ENCODE measurements at places on chromosomes 12 and 14.

GRCh38 chr12:131909081-131909751, 14.8 kb downstream of the ULK1 start:
- DNase-seq, result no peak

GRCh38 chr12:65672441-65672840, 151.8 kb upstream of the HMGA2 start:
- no peak for DNase-seq

DNA sequence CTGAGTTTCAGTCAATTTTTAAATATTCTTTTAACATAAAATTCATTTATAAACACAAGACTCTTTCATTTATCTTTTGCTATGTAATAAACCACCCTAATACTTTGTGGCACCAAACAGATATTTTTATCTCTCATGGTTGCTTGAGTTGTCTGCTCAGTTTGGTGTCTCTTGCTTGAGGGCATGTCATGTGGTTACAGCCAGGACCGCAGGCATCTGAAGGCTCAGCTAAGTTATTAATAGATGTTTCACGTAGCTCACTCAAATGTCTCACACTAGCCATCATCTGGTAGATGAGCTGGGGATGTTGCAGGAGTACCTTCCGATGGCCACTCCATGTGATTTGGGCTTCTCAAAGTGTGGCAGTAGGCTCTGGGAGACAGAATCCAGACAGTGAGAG, 597.8 kb downstream of the ETNK1 start:
- no peak for DNase-seq

DNA sequence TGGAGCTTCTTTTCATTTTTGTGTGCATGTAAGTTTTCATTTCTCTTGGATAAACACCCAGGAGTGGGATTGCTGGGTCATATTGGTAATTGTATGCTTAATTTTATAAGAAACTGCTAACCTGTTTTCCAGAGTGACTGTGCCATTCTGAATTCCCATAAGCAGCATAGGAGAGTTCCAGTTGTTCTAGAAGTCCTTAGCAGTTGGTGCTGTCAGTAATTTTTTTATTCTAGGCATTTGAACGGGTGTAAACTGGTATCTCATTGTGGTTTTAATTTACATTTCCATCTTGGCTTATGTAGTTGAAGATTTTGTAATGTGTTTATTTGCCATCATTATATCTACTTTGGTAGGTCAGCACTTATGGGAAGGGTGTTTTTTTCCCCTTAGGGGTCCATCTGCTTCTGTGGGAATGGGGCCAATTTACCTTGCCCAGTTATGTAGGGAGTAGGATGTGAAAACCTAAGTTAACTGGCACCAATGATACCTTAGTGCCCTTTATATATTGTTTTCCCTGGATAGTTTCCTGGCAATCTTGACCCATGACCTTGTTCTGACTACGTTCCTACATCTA, 202.9 kb downstream of the AKAP6 start:
- DNase-seq, result no peak

- no peak for DNase-seq
Measured at GRCh38 chr12:125143491-125143890, 78.3 kb downstream of the AACS start.

- no peak for DNase-seq
Measured at GRCh38 chr12:118166946-118167345, 31.0 kb downstream of the PEBP1 start.

DNA sequence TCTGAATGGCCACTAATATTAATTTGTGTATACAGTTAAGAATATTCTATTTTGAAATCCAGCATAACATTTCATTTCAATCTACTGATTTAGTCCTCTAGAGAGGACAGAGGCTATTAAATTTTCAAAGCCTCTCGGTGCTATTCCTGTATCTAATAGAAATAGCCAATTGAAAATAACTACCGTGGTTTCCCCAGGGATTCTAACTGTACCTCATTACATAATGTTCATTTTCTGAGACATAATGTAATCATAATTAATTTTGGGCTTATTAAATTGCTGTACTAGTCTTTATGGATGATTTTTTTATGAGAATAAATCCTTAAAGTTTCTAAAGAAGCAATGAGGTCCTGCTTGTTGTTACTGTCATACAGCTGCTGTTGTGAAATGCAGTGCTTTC, 38.6 kb upstream of the ACSS3 start:
- no peak for DNase-seq

Data from NCI-H1092 (cell line).